ENCODE measurements at places on chromosomes 1 and 21.

- DNase-seq, result no peak
Measured at GRCh38 chr1:170030212-170030611, 44.3 kb downstream of the KIFAP3 start.

GRCh38 chr1:218164930-218165700 is 120.0 kb upstream of the RRP15 start:
- no peak for DNase-seq

GRCh38 chr21:21200103-21200938 is 202.1 kb downstream of the NCAM2 start:
- peak; percentile 62 for DNase-seq

- no peak for DNase-seq
Measured at GRCh38 chr1:8430476-8430875, 112.6 kb downstream of the SLC45A1 start.

DNA sequence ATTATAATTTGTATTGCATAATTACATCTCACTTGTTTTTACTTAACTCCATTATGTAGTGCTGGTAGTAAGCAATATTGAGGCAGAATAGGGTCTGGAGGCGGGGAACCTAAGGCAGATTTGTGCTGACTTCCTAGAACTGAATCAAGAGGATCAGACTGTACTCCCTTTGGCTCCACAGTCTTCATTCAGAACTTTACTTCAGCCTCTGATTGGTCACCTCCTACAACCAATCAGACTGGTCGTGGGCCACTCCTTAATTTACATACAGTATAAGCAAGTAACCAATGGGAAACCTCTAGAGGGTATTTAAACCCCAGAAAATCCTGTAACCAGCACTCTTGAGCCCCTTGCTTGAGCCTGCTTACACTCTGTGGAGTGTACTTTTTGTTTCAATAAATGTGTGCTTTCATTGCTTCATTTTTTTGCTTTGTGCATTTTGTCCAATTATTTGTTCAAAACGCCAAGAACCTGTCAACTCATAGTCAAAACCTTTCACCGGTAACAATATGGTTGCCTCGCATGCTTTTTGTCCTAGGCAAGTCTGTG is 31.6 kb downstream of the ZBTB8OS start:
- no peak for DNase-seq

DNA sequence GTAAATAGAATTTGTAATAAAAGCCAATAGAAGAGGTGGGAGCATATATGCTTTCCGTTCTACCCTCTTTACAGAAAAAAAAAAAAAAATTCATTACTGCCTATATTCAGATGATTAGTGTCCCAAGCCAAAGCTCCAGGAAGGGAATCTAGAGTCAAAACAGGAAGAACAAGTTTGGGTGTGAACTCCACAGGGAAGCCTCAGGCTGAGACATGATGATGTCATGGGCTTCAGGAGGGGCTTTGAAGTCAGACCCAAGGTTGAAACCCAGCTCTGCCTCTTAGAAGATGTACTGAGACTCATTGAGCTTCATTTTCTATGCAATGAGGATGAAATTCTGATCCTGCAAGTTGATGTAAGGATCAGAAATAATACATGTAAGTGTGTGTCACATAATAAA is 250.0 kb upstream of the ADGRL2 start:
- DNase-seq, result no peak

DNA sequence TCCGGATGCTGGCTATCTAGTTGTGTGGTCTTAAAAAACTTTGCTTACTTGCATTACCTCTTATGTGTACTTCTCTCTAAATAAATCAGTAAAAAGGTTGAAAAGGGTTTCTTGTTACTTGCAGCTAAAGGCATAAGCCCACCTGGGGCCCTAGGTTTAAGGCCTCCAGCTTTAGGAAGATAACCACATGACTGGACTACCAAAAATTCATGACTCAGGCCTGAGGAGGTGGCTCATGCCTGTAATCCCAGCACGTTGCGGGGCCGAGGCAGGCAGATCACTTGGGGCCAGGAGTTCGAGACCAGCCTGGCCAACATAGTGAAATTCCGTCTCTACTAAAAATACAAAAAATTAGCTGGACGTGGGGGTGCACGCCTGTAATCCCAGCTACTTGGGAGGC is 142.9 kb downstream of the APP start:
- DNase-seq, result no peak

DNA sequence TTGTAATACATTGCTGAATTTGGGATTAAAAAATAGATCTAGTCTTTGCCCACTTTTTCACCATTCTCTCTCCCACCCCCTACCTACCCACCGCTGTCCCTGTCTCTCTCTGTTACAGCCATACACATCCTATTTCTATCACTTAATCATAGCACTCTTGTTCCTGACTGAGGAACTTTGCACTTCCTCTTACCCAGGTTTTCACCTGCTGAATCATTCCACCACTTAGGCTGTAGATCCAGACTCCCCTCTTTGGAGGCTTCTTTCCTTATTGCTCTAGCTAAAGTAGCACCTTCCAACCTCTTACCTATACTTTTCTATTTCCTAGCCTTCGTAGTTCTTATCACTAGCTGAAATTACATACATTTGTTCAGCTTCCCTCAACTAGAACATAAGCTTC is 59.6 kb downstream of the ATP6V1G3 start:
- DNase-seq, result no peak

GRCh38 chr1:59455206-59455605 is 158.3 kb downstream of the FGGY start:
- DNase-seq, result no peak

GRCh38 chr21:46081862-46082712 is 15.8 kb upstream of the COL6A2 start:
- DNase-seq, result no peak

DNA sequence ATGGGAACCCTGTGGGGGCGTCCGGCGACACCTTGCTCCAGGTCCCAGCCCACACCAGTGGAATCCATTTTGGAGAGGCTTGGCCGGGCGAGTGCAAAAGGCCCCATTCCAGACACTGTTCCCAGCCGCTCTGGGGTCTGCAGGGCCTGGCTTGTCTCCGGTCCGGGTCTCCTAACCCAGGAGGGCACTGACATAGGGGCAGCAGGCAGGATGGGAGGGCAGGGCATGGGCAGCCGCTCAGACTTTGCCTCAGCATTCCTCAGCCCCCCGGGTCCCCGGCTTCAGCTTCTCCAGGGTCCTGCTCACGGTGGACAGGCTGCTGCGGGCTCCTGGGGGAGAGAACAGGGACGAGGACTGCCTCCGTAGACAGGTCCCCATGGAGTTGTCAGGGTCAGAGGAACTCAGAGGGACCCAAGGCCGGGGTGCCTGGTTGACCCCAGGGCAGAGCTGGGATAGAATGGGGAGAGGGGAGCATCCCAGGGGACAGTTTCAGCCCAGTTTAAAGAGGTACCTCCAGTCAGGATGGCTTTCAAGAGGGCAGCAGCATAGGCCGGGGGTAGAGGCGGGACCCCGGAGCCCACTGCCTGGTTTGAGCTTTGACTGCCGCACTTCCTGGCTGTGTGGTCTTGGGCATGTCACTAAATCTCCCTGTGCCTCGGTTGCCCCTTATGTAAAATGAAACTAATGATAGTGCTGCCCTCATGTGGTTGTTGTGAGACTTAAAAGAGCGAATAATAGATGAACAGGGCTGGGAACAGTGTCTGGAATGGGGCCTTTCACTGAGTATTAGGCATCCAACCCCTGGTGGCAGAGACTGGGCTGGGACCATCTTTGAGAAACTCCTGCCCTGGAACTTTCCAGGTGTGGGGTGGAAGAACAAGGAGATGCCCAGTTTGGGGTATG is 3.7 kb downstream of the KNCN start:
- no peak for DNase-seq

DNA sequence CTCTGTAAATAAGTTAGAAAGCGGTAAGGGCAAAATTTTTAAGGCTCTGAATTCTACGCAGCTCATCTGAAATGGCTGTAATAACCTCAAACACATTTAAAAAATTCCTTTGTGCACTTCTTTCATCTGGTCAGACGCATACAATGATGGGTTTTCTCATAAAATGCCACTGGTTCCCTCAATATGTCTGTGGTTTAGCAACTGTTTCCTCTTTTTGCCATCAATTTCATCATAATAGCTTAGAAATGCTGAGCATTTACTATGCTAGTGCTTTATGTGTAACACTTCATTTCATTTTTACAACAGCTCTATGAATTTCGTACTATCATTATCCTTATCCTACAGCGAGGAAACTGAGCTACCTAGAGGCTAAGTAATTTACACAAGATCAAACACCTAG is 35.3 kb upstream of the DMRTA2 start:
- no peak for DNase-seq

DNA sequence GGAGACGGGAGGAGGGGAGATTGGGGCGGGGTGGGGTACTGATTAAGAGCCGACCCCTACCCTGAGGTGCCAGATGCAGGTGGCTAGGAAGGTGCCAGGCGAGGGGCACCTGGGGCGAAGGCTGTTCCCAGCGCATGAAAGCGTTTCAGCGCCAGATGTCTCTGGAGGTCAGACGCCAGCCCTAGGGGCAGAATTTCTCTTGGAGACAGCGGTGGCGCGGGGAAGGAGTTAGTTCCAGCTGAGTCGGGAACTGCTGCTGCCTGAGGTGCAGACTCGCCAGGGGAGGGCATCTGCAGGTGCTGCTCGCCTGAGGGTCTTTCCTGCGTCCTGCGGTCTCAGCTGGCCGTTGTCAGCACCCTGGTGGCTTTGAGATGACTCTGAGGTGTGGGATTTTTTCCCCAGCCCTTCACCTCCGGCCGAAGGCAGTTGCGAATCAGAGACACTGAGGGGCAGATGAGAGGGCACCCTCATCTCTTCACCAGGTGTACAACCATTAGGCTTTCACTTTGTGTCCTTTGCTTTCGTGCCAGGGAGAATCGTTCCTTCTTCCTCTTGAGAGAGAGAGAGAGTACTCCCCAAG is 539 bp downstream of the CGN start:
- DNase-seq, result no peak

DNA sequence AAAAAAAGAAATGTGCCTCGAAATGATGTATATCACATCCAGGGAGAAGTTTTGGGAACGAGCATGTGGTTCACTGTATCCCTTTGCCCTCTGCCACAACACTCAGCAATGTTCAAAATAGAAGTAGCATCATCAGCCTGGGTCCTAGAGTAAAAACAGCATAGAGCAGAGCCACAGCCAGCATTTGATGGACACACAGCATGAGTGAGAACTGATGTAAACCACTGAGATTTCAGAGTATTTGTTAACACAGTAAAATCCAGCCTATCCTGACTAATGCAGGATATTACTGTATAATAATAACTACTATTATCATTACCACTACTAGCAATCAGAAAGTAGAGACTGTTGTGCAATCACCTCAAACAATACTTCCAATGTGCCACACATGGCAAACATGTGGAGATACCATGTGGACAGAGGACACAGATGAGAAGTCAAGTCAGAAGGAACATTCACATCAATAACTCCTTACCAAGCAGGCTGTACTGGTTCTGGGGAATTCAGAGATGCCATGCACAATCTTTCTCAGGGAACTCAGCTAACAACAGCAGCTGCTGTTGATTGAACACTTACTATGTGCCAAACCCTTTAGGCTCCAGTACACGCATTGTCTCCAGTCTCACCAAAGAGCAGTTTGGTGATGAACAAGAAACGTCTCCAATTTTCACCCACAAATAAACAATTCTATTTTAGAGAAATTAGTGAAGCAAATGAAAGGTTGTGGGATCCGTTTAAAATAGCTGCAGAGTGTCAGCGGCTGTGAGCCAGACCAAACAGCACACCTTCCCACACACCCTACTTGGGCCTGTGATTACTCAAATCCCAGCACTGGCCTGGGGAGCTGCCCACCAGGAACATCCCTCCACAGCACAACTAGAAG is 16.6 kb upstream of the GFI1 start:
- DNase-seq, result no peak
